ENCODE measurements at places on chromosomes 2 and 18. TPM values are rescaled to one million over a fixed set of nuclear protein-coding genes. Genes with fewer than 3 reads are reported as not detected.

The TBR1 gene
- not detected for total RNA-seq

GRCh38 chr2:240512666-240513535 lies 44.9 kb downstream of the ANKMY1 start:
- peak; percentile 54 for DNase-seq

GRCh38 chr2:229330952-229331351 lies 59.9 kb upstream of the PID1 start:
- no peak for DNase-seq

The MTCL1 gene
- total RNA-seq = 105 TPM
